ENCODE measurements at places on chromosomes 4 and X.

- DNase-seq: peak; percentile 13
Measured at GRCh38 chr4:26885912-26886274, 25.3 kb downstream of the STIM2 start.

DNA sequence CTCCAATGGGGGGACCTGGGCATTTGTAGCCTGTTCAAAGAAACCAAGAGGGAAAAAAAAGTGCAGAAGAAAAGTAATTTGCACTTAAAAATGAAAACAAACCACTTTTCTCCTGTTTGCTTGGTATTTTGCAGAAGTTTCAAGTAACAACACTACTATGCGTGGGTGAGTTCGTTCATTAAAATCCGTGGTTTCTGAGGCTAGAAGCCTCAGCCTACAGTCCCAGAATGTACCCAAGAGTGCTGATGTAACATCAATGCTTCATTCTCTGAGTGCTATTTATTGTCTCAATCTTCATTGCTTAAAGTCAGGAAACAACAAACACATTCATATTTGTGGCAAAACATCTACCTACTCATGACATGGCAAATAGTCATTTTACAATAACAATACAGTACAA is 29.2 kb downstream of the LGI2 start:
- DNase-seq: no peak

- DNase-seq: no peak
Measured at GRCh38 chr4:113587156-113587555, 174.4 kb downstream of the CAMK2D start.

DNA sequence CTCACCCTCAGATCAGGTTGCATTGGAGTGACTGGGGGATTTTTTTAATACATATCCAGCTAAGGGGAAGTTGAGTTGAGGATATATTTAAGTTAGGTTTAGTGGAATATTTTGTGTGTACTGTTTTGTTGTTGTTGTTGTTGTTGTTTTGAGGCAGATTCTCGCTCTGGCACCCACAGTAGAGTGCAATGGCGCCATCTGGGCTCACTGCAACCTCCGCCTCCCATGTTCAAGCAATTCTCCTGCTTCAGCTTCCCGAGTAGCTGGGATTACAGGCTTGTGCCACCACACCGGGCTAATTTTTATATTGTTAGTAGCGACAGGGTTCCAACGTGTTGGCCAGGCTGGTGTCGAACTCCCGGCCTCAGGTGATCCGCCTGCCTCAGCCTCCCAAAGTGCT is 38.6 kb upstream of the ATP6AP2 start:
- no peak for DNase-seq

Measured in T47D (cell line).